Stimulated activated CD8-positive, alpha-beta memory T cell treated with anti-CD3 and anti-CD28 coated beads, Interleukin-15, amount 100 ng/mL, for 24 hours (primary cell): ENCODE measurements at places on chromosomes 2 and 18.

DNA sequence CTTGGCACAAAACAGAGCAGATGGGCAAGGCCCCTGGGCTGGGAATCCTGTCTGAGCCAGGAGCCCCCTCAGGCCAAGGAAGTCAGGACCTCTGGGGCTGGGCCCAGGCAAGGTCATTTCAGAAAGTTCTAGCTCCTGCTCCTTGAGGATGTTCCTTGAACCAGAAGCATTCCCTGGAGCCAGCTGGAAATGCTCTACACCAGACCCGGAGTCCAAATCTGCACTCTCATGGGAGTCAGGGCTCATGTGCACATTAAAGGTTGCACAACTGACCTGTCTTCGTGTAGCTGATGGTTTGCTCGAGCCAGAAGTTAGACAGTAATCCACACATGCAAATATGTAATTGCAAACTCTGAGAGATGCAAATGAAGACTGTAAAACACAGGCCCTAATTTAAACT lies 18.0 kb downstream of the PARD6G start:
- no peak for DNase-seq

- DNase-seq = no peak
Observed at GRCh38 chr2:237120916-237121315, 35.2 kb downstream of the COPS8 start.

GRCh38 chr2:124755386-124755785 lies 730.3 kb downstream of the CNTNAP5 start:
- no peak for DNase-seq

DNA sequence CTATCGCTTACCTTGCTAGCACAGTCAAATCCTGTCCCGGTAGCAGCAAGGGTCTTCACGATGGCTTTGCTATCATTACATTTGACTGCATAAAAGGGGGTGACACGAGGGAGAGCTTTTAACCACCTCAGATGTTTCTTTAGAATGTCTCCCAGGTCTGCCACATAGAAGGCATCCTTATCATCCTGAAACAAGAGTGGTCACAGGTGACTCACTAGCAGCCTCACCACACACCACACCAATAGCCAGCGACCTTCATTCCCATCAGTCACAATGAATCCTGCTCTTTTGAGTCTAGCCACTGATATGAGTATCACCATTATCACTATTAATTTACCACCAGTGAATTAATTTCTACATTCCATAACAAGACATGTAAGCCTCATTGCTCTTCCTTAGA lies 3.7 kb downstream of the ODC1 start:
- no peak for DNase-seq

- DNase-seq = no peak
Observed at GRCh38 chr2:218872645-218873358, 7.8 kb upstream of the WNT10A start.

DNA sequence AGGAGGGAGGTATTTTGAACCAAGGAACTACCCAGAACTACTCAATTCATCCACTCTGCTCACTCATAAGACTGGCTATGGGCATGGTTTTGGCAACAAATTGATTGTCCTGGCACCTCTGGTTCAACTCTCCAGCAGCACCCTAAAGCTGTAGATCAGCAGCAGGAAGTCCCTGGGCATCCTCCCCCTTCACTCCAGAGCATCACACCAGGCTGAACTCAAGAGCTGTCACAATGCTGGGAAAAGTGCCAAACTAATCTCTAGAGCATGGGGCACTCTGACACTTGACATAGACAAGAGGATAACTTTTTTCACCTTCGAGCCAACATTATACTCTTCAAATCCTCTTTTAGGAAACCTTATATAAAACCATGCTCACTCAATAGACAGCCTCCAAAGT lies 154.1 kb upstream of the RBBP8 start:
- DNase-seq = no peak

- DNase-seq = no peak
Observed at GRCh38 chr2:200604571-200605255, 18.9 kb downstream of the AOX1 start.

- DNase-seq = no peak
Observed at GRCh38 chr2:184504252-184504651, 94.1 kb upstream of the ZNF804A start.

- DNase-seq = no peak
Observed at GRCh38 chr2:217252181-217252580, 392.3 kb upstream of the TNP1 start.

- no peak for DNase-seq
Observed at GRCh38 chr2:30512243-30512886, 65.3 kb downstream of the LCLAT1 start.

DNA sequence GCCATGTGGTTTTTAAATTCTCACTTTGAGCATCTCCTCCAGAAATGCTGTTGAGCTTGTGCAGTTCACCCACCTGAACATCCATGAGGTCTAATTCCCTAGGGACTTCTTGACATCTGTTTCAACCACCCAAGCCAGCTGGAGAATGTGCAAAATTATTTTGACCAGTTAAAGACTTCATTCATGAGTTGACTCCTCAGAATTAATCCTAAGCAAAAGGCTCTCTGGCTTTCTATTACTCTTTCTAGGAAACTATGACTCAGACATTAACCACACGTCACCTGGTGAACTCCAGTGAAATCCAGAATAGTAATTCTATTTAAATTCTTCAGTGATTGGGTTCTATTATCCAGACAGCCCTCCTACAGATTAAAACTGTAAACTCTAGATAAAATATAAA lies 247.5 kb downstream of the NBAS start:
- no peak for DNase-seq

- DNase-seq = no peak
Observed at GRCh38 chr2:7748717-7749415, 831.7 kb downstream of the RNF144A start.

- no peak for DNase-seq
Observed at GRCh38 chr2:229531594-229531993, 182.8 kb downstream of the DNER start.

DNA sequence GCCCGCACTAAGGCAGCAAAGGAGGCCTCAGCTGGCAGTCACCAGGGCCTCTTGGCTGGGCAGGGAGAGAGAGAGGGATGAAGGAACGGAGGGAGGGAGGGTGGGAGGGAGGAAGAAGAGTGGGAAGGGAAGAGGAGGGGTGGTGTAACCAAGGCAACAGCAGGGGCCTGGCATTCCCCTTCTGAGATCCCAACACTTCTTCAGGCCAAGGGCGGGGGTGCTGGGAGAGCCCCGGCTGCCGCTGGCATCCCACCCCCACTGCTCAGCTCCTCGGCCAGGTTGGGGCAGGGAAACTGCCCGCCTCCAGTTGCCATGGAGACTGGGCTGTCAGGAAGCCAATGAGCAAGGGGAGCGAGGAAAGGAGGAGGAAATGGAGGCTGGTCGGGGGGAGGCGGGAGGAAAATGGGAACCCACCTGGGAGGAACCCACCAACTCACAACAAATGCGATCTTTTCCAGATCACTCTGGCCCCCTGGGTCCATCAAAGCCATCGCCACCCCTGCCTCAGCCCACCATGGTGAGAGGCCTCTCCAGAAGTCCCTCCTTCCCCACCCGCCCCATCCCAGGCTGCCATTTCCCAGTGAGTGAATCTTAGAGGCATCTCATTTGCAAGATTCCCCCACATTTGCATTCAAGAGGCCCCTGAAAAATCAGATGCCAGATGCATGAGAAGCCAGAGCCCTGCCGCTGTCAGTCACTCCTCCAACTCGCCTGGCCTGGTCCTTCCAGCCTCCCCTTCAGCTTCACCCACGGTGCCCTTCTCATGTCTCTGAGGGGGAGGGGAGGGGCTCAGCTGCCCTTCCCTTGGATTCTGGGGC lies 12.4 kb downstream of the SH2D6 start:
- DNase-seq = no peak

DNA sequence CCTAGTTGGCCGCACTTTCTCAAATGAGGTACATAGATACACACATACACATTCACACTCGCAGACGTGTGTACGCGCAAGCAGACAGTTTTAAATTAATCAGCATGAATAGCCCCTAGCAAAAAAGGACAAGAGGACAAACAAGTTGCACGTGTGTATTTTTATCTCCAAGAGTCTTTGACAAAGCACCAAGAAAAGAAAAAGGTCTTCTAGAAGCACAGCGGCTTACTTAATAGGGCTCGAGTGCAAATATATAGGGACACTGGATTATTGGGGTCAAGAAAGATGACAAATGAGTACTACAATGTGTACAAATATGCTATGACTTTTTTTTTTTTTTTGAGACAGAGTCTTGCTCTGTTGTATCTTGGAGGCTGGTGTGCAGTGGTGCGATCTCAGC lies 1.7 kb upstream of the BCL2 start:
- no peak for DNase-seq

DNA sequence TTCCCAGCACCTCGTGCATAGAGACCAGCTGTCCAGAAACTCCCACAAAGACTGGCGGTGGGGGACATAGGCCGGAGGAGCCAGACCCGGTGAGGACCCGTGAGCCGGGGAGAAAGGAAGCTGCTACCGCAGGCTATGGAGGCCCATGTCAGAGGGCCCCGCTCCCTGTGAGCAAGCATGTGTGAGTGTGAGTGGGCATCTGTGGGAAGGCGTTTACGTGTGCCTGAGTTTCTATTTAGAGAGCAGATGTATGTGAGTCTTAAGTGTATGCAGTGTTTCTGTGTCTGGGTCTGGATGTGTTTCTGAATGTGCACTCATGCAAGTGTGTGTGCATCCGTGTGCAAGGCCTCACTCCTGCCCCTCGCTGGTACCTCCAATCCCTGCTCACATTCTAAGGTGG lies 187.8 kb upstream of the RAB6C start:
- DNase-seq = no peak

GRCh38 chr18:57807336-57808117 lies 4.4 kb upstream of the ATP8B1 start:
- no peak for DNase-seq

DNA sequence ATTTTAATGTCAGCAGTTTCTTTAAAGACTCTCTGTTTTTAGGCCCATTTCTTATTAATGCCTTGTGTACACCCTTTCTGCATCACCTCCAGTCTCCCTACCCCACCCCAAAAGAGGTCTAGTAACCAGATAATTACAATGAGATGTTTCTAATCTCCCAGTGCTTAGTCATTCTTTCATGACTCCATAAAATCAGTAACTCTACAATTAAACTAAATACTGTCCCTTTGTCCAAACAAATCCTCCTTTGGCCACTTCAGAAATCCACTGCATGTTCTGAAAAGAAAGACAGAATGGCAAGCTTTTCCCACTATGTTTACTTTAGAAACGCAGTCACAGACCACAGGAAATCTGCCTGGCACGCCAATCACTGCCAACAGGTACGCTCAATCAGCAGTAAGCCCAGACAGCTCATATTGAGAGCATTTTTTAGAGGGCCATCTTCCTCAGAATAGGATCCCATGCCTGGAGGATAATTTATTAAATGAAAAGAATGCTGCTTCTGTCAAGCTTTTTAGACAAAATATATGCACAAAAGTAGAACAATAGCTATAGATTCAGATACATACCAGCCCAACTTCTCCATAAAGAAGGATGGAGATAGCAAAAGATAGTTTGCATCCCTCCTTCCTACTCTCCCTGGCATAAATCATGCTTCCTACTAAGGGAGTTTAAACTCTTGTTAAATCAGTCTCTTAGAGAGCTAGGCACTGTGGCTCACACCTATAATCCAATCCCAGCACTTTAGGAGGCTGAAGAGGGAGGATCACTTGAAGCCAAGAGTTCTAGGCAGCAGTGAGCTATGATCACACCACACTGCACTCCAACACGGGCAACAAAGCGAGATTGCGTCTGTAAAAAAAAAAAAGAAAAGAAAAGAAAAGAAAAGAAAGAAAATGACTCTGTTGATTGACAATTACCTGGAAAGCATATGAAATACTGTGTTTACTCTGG lies 14.6 kb downstream of the CLASP1 start:
- no peak for DNase-seq

- DNase-seq = no peak
Observed at GRCh38 chr2:67846370-67847070, 216.3 kb downstream of the C1D start.

DNA sequence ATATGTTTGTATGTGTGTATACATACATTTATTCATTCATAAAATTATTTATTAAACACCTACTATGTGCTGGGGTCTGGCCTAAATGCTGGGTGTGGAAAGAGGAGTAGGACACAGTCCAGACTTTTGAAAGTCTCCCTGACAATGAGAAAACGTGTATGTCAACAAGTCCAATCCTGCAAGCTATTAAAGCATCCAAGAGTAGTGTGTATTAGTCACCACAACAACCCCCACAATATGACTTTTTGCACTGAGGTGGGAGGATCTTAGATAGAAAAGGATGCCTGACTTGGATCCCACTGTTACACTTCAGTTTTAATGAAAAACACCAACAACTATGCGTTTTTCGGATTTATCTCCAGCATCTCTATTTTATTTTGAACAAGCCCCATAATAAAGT lies 446.4 kb downstream of the EPHA4 start:
- DNase-seq = no peak

GRCh38 chr2:195608768-195609454 lies 48.1 kb upstream of the SLC39A10 start:
- no peak for DNase-seq

DNA sequence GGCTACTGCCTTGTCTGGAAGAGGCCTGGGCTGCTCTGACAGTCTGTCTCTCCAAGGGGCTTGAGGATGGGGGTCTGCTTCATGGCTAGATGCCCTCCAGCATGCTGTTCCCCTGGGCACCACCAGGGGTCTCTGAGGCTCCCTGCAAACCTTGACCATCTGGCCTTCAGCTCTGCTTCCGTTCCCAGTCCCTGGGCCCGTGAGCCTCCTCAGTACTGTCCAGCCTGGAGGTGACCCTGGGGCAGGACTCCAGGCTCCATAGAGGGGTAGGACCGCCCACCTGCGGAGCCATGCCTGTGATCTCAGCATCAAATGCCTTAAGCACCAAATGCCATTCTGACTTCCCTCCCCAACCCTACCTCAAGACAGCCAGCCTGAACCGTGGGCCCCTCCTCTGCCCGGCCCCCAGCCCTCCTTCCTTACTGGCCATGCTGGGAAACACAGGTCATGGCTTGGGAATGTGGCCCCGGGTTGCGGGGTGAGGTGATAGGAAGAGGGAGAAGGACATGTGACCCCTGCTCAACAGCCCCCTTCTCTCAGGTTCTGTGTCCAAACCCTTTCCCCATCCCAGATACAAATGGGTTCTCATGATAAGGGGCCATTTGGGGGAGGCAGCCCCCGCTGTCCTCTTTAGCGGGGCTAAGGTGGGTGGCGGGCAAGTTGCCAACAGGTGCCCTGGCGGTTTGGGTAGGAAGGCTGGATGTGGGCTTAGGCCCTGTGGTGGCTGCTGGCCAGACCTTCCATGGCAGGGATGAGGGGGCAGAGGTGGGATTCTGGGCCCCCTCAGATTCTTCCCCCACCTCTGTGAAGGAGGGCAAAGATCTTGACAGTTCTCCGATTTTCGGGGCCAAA lies 25.0 kb downstream of the SPEG start:
- DNase-seq = no peak

DNA sequence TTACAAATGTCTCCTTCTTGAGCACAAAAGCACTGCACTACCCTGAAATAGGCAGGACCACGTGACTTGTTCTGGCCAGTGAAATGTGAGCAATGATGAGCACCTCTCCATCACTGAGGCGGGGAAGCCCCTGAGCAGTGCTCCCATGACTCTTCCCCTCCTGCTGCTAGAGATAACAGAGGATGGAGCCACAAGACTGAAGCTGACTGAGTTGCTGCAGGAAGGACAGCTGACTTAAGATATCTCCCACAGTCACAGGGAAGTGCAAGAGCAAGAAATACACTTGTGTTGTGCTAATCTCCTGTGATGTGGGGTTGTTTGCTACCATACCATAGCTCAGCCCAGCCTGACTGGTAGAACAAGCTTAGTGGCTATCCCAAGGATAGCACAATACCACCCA lies 38.7 kb downstream of the STK39 start:
- no peak for DNase-seq

- DNase-seq = no peak
Observed at GRCh38 chr2:144412709-144413108, 107.2 kb downstream of the ZEB2 start.
